AG09319 (cell line): ENCODE measurements at places on chromosomes 4 and X.

DNA sequence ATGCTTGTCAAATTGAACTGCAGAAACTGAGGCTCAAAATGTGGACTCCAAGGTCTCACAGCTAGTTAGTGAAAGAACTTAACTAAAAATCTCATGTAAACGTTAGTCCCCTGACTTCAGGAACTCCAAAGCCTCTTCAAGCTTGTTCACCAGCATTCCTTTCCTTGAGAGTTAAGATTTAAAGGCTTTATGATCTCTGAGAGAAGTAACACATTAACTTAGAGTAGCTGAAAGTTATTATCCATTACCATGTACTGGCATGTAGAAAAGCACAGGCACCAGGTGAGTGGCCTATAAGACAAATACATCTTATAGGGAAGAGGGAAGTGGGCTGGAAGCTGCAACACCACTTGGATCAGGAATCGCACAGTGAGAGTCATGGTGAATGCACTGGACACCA is 15.3 kb downstream of the PARM1 start:
- DNase-seq: no peak

DNA sequence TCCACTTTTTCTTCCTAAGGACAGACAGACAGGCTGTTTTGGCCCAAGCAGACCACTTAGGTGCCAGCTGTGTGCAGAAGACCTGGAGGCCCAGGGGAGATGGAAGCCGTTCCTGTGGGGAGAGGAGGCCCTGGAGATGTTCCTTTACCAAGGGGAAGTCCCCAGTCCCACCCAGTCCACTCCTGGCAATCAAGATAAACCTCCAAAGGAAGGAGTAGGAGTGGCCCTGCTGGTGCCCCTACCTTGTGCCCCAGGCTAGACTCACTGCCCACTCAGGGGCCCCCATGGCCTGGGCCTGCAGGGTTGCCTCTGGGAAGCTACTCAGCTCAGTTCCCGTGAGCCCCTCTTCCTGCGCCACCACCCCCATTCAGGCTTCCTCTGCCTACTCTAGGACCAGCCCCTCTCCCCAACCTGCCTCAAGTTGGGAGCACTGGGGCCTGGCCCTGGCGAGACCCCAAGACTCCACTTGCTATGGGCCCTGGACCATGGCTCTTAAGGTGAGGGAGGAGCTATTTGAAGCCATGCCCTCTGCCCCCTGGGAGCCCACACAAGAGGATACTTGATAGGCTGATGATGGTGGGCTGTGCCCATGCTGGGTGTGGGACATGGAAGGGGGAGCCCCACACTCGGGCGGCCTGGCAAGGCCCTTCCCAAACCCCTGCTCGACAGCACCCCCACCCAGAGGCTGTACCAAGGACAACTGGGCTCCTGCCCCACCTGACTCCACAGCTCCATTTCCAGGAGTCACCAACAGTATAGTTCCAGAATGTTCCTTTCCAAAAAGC is 24.8 kb upstream of the RNF4 start:
- no peak for DNase-seq

- no peak for DNase-seq
These were observed 303.4 kb downstream of the RAB28 start for GRCh38 chr4:13180701-13181100.

- DNase-seq: no peak
These were observed 750.5 kb downstream of the FAM133A start for GRCh38 chrX:94424456-94424855.

GRCh38 chr4:156378033-156378665 is 424.5 kb upstream of the CTSO start:
- no peak for DNase-seq

- DNase-seq: no peak
These were observed 823 bp upstream of the MAN2B2 start for GRCh38 chr4:6573986-6574746.

GRCh38 chrX:24229976-24230375 is 80.4 kb downstream of the ZFX start:
- no peak for DNase-seq

GRCh38 chrX:45619290-45619689 is 418.6 kb upstream of the DIPK2B start:
- DNase-seq: no peak

GRCh38 chr4:16194214-16194613 is 32.1 kb downstream of the TAPT1 start:
- no peak for DNase-seq

- no peak for DNase-seq
These were observed 10.7 kb upstream of the SPCS3 start for GRCh38 chr4:176309046-176309445.

- no peak for DNase-seq
These were observed 68.2 kb upstream of the TENM3 start for GRCh38 chr4:182174979-182175378.

DNA sequence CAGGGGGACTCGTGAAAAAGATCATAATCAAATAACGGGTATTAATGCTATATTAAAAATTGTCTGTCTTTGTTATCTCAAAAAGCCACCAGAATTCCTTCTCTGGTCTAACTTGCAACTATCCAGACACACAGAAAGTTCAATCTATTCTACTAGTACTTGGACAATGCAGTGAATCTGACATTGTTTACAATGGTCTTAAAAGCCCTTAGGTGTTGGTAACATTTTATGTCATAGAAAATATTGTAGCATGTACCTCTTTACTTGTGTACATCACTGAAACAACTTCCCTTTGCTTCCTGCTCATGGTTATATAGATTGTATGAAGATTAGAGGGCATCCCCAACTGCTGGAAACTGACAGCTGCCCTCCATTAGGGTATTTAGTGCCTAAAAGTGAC is 71.1 kb upstream of the PPP3CA start:
- no peak for DNase-seq

GRCh38 chrX:115013705-115014104 is 3.7 kb downstream of the IL13RA2 start:
- DNase-seq: no peak

DNA sequence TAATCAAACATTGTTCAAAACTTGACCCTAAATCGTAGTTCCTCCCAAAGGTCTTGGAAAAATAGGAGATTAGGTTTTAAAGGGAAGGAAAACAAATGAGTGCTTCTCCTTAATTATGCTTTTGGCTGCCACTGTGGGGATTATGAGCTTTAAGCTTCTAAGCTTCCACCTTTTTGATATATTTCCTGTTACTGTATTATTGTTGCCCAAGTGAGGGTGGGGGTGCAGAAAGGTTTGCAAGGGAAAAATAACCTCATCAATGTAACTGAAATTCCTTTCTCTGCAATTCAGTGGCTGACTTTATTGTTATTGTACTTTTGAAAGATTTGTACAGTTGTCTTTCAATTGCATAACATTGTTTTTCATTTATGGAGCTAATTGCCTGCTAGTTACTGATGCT is 285.1 kb downstream of the FRMPD4 start:
- no peak for DNase-seq

- no peak for DNase-seq
These were observed 33.6 kb upstream of the JADE1 start for GRCh38 chr4:128775916-128776315.

DNA sequence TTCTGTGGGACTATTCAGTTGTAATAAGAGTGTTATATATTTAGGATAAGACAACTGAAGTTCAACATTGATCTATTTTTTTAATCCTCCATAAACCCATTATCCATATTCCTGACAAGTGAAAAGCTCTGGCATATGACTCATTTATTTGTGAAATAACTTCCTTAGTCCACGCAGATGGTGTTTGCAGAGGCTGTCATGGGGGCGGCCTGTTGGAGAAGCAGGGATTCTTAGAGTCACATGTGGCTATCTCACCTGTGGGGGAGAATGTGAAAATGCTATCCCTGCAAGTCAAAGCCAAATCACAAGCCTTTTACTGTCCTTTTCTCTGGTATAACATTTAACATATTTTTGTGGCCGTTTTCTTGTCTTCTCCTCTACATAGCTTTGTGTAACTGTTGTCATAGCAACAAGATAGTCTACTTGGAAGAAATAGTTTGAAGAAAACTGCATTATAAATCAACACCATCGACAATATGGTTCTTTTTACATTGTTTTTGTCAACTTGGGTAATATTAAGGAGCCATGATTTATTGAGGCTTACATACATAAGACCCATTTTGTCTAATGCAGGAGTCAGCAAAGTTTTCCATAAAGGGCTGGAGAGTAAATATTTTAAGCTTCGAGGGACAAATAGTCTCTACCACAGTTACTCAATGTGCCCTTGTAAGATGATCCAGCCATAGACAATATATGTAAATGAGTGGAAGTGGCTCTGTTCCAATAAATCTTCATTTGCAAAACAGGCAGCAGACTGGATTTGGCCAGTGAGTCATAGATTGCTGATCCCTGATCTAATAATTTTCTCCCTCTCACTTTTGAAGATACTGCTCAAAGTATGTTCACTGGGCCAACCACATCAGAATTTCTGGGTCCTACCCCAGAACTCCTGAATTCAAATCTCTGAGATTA is 395.0 kb downstream of the DTHD1 start:
- DNase-seq: no peak

- no peak for DNase-seq
These were observed 58.9 kb upstream of the NFKB1 start for GRCh38 chr4:102441978-102442911.

DNA sequence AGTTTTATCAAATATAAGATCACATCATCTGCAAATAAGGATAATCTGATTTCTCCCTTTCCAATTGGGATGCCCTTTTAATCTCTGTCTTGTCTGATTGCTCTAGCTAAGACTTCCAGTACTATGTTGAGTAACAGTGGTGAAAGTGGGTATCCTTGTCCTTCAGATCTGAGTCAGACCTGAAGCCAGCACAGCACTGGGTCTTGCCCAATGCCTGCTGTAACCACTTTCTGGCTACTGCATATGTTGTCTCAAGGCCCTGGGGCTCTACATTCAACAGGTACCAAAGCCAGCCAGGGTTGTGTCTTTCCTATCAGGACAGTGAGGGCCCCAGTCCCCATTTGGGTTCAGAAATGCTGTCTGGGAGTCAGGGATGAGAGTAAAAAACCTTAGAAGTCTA is 90.3 kb downstream of the CYSLTR1 start:
- no peak for DNase-seq

DNA sequence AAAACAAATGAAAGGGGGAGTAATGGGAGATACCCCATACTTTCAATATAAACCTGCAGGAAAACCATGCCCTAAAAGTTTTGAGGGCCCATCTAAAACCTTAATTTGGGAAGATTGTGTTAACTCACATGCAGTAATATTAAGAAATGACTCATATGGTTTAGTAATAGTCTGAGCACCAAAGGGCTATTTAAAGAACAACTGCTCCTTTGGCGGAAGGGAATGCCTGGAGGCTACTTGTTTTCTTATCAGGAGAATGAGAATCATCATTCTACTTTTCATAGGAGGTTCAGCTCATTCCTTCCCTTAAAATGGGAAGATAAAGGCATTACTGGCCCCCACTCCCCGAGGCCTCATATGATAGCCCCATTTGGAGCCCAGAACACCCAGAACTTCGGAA is 47.6 kb downstream of the SPIN3 start:
- DNase-seq: no peak

DNA sequence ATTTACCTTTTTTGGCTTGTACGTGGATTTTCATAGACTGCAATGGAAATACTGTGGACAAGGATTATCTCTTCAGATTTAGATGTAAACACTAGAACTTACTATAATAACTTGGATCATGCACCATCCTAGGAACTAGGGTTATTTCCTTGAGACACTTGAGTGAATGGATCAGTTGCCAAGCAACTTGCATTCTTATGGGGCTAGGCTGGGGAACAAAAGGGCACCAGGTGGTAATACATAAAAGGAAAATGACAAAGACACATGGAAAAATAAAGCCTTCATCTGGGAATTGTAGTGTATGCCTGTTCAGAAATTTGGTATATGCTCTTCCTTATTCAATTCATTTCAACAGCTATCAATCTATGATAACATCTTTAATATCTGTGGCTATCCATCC is 247.1 kb downstream of the SPRY1 start:
- DNase-seq: no peak

DNA sequence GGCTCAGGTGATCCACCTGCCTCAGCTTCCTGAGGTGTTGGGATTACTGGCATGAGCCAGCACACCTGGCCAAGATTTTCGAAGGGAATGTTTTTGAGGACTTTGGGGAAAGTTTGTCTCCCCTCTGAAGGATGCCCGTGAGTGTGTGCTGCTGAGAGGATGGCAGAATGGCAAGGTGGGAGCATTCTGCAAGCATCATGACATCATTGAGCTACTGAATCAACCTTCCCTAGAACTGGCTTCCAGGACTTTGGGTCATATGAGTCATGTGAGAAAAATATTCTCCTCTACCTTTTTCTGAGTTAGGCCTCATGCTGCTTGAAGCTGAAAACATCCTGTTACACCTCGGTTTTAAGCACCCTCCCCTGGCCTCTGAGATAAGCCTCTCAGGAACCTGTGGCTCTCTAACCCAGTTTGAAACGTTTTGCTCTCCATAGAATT is 31.0 kb downstream of the TMEM131L start:
- no peak for DNase-seq

- no peak for DNase-seq
These were observed 210.7 kb downstream of the PPP1R2C start for GRCh38 chrX:42567268-42567667.

DNA sequence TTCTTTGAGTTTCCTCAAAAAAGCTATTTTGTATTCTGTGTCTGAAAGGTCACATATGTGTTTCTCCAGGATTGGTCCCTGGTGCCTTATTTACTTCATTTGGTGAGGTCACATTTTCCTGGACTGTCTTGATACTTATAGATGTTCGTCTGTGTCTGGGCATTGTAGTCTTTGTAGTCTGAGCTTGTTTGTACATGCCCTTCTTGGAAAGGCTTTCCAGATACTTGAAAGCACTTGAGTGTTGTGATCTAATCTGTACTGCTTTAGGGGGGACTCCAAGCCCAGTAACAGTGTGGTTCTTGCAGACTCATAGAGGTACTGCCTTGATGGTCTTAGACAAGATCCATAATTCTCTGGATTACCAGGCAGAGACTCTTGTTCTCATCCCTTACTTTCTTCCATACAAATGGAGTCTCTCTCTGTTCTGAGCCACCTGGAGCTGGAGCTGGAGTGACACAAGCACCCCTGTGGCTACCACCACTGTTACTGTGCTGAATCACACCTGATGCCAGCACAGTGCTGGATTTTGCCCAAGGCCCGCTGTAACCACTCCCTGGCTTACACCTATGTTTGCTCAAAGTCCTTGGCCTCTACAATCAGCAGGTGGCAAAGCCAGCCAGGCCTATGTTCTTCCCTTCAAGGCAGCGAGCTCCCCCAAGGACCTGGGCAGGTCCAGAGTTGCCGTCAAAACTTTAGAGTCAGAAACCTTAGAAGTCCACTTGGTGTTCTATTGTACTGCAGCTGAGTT is 72.3 kb upstream of the EFHC2 start:
- DNase-seq: no peak

DNA sequence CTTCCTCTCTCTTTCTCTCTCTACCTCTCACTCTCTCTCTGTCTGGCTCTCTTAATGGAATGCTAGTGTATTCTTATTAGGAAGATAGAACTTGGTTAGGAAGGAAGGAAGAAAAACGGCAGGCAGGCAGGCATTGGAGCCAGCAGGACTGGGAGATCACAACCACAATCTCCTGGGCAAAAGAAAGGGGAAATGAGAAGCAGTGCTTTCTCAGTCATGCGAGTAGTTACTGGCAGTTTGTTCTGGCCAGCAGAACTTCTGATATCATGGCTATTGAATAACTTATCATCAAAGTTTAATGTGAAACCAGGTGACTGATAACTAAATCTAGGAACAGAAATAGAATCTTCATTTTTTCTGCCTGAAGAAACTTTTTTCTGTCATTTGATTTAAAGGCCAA is 60.9 kb upstream of the PAGE1 start:
- DNase-seq: no peak
